ENCODE measurements at places on chromosomes 12 and 14.

- no peak for DNase-seq
Observed at GRCh38 chr12:42969355-42969754, 379.8 kb upstream of the PRICKLE1 start.

DNA sequence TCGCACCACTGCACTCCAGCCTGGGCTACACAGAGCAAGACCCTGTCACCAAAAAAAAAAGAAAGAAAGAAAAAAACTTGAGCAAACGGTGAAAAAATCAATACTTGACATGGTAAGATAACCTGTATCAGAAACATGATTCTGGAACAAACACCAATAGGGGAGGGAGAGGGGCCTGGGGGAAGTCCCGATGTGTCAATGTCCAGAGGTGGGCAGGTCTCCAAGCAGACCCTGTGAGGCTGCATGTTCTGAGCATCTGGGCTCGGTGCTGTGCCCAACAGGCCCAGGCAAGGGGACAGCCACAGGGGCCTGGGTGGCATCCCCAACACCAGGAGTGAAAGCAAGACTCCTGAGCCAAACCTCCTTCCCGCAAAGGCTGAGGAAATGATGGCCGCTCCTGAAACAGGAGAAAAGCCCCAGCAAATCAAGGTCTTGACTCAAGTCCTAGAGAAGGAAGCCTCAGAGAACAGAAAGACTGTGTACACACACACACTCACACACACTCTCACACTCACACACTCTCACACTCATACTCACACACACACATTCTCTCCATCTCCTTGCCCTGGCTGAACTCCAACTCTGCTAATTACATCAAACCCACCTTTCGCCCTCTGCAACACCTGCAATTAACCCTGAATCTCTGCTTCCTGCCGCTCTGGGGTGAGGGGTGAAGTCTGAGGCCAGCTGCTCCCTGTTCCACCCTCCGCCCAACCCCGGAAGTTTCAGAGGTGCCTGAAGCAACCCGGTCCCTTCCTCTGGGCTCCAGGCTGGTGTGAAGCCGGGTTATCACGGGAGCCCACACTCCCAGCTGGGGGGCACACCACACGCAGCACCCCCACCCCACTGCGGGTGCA lies 20.4 kb downstream of the CCDC88C start:
- DNase-seq, result peak; percentile 82

GRCh38 chr12:2785017-2785416 lies 9.8 kb upstream of the FKBP4 start:
- no peak for DNase-seq

GRCh38 chr12:9919443-9919842 lies 12.7 kb downstream of the CLEC2A start:
- no peak for DNase-seq

DNA sequence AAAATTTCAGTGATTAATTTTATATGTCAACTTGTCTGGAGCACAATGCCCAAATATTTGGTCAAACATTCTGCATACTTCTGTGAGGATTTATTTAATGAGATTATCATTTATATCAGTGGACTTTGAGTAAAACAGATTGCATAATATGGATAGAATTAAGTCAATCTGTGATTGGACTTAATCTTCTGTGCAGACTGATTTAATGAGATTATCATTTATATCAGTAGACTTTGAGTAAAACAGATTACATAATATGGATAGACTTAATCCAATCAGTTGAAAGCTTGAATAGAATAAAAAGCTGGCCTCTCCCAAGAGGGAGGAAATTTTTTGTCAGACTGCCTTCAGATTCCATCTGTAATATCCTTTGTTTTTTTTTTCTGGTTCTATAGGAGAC lies 1413.2 kb downstream of the LRFN5 start:
- no peak for DNase-seq

DNA sequence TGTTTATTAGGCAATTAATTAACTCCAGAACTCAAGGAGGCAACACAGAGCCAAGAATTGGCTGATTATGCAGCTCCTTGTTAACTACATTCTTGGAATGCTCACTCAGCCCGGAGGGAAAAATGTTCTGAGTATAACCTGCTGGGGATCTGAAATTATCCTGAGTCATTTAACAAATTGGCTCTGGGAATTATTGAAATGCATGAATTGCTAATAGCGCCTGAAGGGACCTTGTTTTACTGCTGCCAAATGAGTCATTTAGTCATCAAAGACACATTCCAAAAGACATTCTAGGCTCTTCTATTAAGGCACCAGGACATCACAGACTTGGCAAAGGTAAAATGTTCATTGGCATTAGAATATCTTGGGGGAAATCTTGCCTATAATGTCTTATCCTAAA lies 13.0 kb downstream of the TMEM52B start:
- no peak for DNase-seq

DNA sequence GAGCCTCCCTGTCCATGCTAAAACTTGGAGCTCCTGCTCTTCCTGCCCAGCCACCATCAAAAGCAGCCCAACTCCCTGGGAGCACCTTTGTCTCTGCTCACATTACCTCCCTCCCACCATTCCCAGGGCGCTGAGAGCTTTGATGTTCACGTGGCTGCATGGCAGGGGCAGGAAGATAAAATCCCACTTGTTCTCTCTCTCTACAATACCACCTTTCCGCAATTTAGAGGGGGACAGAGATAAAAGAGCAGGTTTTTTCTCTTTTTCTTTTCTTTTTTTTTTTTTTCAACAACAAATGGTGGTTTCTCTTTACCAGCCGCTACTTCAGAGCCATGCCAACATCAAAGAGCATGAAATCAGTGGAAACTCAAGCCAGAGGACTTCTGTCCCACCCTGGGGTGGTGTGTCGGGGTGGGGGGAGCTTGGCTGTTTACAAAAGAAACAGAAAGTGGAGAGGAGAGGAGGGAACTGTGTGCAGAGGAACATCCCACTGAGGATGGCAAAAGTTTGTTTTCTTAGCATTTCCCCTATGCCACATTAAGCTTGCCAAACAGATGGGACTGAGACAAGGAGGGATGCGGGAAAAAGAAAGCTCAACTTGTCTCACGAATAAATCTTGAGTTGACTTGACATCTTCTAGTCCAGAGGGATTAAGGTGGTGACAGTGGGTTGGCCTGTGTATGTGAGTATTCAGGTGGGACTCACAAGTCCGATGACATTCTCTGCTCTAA lies 103.7 kb upstream of the NUDT4 start:
- no peak for DNase-seq

DNA sequence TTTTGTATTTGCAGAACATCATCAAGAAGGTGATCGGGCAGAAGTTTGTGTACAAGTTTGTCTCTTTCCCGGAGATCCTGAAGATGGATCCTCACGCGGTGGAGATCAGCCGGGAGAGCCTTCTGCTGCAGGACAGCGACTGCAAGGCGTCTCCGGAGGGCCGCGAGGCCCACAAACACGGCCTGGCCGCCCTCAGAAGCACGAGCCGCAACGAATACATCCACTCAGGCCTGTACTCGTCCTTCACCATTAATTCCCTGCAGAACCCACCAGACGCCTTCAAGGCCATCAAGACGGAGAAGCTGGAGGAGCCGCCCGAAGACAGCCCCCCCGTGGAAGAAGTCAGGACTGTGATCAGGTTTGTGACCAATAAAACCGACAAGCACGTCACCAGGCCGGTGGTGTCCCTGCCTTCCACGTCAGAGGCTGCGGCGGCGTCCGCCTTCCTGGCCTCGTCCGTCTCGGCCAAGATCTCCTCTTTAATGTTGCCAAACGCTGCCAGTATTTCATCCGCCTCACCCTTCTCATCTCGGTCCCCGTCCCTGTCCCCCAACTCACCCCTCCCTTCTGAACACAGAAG lies 52.8 kb downstream of the ELK3 start:
- DNase-seq, result no peak

DNA sequence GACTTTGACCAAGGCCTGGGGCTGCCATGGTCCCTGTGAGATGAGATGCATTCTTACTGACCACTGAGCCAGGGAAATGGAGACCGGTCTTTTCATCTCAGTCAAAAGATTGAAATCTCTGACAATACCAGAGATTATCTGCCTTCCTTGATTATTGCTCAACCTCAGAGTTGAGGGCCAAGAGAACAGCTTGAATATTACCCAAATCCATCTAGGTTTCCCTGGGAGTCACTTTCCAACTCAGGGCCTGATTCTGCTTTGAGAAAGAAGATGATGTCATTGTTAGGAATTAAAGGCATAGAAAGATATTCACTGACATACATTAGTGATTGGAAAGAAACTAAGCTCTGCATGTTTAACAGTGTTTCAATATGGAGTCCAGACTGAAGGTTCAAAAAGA lies 515.9 kb upstream of the TBX3 start:
- no peak for DNase-seq

DNA sequence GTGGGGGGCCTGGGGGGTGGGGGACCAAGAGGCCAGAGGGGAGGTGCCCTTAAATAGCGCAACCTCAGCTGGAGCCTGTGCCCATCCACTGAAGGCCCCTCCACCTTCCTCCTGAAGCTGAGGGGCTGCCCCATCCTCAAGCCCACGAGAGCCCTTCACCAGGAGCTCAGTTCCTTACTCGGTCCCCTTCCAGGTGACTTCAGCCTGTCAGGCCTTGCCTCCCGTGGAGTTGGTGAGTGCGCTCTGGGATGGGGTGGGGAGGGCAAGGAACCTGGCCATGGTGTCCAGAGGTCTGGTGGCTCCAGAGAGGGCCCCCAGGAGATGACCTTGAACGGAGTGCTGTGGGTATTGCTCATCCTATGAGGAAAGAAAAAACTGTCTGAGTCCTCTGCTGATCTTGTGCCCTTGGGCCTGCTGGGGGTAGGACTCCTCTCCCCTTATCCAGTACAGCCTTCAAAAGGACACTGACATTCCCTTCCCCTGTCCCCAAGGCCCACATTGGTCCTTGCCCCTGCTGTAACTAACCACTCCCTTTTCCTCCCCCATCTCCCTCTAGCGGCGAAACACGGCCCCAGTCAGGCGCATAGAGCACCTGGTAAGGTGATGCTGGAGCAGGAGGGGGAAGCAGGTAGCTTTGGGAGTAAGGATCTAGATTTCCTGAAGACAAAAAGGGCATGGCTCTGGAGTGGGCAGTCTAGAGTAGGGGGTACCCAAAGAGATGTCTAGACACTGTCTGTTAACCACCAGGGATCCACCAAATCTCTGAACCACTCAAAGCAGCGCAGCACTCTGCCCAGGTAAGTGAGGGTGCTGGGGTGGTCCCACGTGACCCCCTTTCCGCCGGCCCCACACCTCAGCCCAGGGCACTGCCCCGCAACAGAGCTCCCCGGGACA lies 3.6 kb downstream of the TNS2 start:
- peak; percentile 86 for DNase-seq

DNA sequence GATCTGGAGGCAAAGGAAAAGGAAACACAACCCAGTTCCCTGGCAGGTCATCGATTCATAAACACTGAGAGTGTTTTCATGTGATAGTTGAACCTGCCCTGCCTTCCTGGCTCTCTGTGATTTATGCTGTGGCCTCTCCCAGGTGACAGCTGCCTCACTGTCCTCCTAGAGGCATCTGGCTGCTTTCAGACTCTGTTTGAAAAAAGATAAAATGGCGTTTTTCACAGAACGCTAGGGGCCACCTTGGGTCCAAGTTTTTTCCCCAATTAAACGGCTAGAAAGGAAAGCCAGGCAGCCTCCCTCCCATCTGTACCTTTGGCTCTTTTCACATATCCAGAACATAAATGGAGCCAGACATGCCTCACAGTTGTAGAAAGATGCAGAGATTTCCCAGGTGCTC lies 252.6 kb upstream of the CCDC196 start:
- no peak for DNase-seq

DNA sequence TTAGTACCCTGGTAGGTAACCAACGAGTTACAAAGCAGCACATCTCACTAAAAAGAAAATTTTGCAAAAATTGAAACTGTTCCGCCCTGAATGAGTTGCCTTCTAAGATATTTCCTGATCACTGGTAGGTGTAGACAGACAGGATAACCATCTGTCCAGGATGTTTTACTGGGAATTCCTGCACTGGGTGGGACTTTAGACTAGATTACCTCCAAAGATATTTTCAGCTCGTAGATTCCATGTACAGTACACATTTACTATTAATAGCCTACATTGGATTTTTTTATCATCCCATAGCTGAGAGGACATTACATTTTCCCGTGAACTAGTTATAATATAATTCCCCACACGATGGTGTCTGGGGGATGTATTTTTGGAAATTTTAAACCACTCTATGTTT lies 139.6 kb downstream of the DYRK2 start:
- DNase-seq, result no peak

DNA sequence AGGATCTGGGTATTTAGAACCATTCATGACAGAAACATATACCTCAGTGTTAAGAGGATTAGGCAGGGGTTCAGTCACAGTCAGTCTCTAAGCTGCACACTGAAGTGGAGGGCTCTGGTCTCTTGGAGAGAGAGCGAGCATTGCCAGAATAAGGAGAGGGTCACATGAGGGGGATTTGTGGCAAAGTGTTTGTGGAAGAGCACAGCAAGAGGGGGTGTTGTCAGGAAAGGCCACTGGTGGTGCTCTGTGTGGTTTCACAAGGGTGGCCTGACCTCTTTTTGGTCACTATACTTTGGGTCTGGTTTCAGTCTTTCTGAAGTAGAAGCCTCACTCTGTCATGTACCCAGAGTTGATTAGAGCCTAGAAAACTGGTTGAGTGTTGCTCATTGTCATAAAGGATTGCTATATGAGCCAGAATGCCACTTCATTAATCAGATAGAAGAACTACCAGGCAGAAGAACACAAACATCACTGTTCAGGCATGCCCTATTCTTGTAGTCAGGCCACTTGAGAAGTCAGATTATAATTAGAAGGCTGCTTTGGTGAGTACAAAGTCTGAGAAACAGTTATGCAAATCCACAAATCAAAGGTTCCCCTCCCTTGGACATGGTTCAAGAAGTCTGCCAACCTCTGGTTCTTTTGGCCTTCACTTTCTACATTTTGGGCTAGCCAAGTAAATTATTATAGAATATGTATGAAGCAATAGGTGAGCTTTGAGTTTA lies 8.4 kb downstream of the TMEM19 start:
- DNase-seq, result no peak

DNA sequence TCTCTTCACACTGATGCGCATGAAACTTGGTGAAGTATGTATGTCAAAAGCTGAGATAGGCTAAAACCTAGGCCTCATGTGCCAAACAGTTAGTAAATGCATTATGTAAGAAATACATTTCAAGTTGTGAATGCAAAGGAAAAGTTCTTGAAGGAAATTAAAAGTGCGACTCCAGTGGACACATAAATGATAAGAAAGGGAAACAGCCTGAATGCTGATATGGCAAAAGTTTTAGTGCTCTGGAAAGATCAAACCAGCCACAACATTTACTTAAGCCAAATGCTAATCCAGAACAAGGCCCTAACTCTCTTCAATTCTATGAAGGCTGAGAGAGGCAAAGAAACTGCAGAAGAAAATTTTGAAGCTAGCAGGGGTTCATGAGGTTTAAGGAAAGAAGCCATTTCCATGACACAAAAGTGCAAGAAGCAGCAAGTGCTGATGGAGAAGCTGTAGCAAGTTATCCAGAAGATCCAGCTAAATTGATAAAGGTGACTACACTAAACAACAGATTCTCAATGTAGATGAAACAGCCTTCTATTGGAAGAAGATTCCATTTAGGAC lies 74.2 kb downstream of the GARIN6 start:
- no peak for DNase-seq
